ENCODE measurements at places on chromosomes 12 and 14. TPM values are rescaled to one million over a fixed set of nuclear protein-coding genes. Genes with fewer than 3 reads are reported as not detected.

DNA sequence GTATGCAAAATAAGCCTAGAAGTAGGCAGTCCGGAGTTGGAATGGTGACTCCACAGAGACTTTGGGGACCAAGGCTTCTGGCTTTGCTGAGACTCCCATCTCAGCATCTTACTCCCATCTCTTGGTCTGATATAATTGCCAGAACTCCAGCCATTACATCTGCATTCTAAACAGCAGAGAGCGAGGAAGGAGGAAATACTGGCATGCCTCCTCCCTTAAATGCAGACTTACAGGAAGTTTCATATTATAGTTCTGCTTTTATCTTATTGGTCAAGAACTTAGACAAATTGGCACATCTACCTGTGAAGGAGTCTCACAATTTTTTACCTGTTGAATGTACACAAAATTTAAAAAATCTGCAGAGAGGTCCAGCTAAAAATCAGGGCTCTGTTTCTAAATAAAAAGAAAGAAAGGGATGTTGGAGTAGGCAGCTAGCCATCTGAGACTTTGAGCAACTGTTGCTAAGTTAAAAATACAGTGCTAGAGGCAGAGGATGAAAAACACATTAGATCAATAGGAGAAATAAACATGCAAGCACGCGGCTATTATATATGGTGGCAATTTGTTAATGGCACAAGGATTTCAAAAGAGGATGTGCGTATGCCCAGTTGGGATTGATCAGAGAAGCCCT is 209.9 kb upstream of the HMGA2 start:
- DNase-seq: no peak

DNA sequence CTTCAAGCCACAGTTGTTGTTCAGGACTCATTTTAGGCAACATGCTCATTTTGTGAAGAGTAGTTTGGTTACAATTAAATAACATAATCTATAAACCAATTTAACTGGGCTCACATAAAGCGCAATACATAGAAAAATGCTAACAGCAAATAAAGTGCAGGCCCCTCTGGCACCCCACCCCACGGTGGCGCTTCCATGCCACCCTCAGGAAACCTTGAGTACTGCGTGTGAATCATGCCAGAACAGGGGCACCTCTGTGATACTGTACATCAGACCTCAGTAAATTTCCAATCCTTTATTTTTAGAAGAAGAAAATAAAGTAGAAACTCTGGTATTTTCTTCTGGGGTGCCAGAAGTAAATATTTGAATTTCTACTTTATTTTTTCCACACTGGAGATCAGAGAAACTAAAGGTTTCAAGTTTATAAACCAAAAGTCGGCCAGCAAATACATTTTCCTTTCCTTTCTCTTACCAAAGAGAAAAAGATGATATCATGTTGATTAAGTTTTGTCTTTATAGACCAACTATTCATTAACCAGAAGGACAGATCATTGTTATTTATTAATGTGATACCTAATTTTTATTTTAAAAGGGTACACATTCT is 316.8 kb downstream of the PAWR start:
- peak; percentile 15 for DNase-seq

DNA sequence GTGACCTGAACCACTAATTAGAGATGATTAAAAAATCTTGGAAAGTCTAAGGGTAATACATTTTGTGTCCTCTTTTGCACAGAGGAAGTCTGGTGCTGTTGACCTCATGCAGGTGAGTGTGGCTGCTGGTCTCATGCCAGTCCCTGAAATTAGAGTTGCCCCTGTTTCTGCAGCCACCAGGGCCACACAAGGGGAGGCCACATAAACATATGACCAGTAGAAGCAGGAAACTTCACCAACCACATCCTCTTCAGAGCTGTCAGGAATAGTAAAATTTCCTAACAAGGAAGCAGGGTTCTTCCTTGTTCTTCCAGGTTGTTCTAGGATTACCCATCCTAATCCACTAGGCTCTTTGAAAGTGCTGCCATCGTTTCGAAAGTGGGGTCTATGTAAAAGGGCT is 28.3 kb downstream of the PSMA6 start:
- no peak for DNase-seq

DNA sequence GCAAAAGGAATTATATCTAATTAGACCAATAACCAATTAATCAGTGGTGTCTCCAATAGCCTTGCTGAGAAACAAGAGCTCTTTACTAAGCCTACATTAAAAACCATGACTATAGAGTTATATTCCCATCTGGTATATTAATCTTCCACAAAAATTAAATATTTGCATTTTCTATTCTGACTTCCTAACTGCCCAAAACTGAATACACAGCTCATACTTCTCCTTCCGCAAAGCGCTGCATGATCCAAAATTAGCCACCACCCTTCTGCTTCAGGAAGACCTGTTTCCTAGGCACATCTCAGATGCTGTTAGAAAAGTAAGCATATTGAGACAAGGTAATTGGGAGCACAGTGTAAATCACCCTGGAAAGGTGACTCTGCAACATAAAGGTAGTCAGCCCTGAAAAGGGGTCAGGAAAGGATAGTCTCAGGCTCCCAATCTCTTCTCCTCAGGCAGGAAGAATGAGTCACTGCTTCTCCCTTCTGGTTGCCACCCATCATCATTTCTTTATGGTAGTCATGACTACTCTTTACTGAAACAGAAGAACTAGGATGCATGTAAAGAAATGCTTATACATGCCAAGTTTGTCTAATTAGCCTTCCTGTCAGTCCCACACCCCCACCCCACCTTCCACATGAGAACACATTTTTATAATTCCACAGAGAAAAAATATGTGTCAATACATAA is 54.3 kb downstream of the PLCZ1 start:
- DNase-seq: no peak

The GCH1 gene
- 7.6 TPM for total RNA-seq

Measured in thyroid gland (tissue), 4 donors.